ENCODE measurements at places on chromosomes 6 and 20. TPM values are rescaled to one million over a fixed set of nuclear protein-coding genes. Genes with fewer than 3 reads are reported as not detected.

DNA sequence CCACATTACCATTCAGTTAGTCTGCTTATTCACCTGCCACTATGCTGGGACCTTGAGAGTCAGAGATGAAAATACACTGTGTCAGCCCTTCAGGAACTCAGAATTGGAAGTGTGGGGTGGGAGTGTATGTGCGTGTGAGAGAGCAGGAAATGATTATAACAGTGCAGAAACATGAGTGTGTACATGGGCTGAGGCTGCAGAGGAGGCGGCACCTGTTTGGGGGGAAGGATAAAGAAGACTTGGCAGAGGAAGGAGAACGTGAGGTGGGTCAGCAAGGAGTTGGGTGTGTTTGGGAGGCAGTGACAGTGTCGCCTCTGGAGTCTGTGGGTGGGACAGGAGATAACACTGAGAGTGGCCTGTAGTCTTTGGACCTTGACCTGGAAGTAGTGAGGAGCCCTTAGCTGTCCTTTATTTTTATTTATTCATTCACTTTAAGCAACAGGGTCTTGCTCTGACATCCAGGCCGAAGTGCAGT is 3.1 kb downstream of the CHMP4B start:
- DNase-seq = no peak

CALHM5 gene
- 0.04 TPM for total RNA-seq

- DNase-seq = peak; percentile 65
Measured at GRCh38 chr6:28207510-28208110, 17.5 kb upstream of the ZSCAN9 start.

DNA sequence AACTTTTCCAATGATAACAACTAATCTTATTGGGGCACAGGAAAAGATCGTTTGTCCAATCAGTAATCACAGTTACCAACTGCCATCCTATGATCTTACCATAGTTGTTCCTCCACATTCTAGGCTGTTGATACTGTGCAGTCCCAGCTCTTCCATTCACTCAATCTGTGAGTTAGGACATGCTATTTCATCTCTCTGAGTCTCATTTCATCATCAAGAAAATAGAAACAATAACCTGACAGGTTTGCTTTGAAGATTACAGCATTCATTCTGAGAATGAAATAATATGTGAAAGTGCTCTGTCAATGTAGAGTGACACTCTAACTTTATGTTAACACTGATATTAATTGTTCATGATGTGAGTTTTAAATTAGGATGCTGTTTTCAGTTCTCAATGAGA is 89.8 kb downstream of the KIF13A start:
- no peak for DNase-seq

DNA sequence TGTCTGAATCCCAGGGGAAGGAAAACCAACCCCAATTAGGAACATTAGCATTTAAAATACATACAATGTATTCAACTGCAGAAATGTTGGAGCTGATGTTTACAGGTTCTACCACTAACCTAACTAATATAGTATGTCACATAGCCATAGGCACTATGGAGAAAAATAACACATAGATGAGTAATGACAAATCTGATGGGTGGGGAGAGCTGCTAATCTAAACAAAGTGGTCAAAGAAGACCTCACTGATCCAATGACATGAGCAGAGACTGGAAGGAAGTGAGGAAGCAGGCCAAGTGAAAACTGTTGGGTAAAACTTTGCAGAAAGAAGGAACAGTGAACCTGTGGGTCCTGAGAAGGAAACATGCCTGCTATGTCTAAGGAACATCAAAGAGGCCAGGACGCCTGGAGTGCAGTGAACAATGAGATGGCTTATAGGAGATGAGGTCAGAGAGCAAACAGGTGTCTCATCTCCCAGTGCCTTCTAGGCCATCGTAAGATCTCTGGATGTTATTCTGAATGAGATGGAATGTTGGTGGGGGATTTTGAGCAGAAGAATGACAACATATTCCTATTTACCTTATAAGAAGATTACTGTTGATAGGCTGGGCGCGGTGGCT is 135.7 kb downstream of the ALDH8A1 start:
- no peak for DNase-seq

DNA sequence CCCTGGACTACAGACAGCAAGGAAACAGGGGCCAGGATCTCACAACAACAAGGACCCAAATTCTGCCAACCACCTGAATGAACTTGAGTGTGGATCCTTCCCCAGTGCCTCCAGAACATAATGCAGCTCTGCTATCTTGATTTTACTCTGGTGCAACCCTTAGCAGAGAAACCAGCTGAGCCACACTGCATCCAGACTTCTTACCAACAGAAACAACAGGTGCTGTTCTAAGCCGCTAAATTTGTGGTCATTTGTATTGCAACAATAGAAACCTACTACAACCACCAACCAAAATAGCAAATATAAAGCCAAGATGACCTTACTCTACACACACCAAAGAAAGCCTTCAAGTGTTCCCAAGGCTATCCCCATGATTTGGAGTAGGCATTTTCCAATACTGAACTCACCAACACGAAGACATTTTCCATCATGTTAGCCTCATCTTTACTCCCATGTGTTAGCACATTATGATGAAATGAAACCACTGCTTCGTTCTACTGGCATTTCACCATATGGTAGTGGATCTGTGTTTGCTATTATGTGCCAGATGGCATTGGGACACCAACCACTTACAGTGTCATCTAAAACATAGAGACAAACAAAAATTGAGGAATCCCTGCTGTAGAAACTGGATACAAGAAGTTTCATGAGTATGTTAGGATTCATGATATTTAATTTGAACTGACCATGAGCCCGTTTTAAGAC is 249.8 kb upstream of the ID4 start:
- no peak for DNase-seq

- no peak for DNase-seq
Measured at GRCh38 chr6:100343316-100344077, 121.2 kb downstream of the SIM1 start.

GPR63 gene
- total RNA-seq = 6.2 TPM

PAK5 gene
- 0.22 TPM for total RNA-seq

IL17F gene
- total RNA-seq = not detected

TBC1D7 gene
- 42.1 TPM for total RNA-seq

ARFGEF3 gene
- total RNA-seq = 11.0 TPM

GRCh38 chr20:25745100-25745499 is 48.4 kb upstream of the ZNF337 start:
- no peak for DNase-seq

DNA sequence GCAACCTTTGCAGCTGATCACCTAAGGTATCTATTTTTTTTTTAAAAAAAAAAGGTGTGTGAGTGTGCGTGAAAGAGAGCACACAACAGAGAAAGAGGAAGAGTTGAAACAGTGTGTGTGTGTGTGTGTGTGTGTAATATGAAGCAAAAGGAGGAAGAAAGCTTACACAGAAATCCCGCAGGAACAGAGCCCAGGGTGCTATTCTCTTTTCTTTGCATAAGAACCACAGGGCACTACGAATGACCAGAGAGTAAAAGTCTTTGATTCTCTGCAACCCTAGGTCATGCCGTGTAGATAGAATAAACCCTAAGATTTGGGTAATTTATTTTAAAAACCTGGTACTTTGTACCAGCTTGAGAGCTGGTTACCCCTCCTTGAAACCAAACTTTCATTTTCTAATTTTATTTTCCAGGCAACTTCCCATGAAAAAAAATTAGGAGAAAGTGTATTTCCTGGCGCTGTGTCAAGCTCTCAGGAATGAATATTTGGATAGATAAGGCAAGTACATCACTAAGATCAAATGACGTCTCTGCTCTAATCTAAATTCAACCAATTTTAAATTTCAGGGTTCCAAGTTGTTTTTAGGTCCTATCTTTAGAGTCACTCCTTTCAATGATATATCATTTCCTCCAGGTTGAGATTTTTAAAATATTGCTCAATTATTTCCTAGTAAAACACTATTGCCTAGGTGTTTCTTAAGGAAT is 47.9 kb upstream of the ID4 start:
- peak; percentile 6 for DNase-seq

GRCh38 chr6:122323361-122323760 is 76.1 kb upstream of the HSF2 start:
- DNase-seq = no peak

DNA sequence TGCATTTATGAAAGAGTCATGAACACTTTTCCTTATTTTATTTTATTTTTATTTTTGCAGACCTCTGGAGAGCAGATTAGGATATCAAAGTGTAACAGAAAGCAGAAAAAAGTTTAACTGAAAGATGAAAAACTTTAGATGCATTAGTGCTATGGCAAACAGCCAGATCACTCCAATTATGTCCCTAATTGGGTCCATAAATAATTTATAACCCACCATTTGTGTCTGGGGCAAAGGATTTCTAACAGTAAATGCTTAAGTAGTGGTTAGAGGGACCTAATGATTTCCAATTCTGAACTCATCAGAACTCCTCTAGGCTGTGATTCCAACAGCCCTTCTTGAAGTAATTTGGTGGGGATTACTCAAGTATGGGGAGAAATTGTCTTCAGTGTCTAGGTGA is 93.7 kb upstream of the PROKR2 start:
- DNase-seq = no peak

DNA sequence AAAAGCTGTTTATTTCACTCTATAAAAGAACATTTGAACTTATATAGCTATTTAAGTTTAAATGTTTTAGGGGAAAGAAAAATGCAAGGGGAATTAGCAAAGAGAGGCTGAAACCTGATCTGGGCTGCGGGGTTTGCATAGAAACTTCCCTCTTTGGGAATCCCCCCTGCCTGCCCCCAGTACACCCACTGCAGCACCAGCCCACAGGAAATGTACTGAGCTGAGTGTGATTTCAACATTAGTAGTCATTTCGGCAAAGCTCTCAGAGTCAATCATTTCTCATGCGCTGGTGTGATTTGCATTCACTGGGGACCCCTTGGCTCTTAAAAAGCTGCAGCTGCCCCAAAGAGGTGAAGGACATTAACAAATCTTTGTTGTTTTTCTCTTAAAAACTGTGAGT is 859.4 kb downstream of the MAFB start:
- peak; percentile 28 for DNase-seq

- no peak for DNase-seq
Measured at GRCh38 chr6:30654798-30655742, 8.1 kb downstream of the C6orf136 start.

Measured in H7 (cell line).